ENCODE measurements at places on chromosomes 4 and X. TPM values are rescaled to one million over a fixed set of nuclear protein-coding genes. Genes with fewer than 3 reads are reported as not detected.

DNA sequence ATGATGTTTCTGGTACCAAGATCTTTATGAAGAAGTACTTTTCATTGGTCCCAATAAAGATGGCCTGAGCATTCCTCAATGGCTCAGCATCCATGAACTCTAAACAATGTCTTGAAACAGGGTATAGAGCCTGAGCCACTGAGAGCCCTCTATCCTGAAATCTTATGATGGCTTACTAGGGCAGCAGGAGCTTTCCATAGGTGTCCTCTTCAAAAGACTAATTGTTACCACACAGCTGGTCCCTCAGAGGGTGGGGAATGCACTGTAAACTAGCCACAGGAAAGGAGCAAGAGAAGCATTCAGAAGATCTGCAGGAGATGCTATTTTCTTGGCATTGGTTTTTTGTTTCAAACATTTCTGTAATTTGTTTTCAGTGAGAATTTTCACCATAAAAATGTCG lies 5.6 kb upstream of the BANK1 start:
- H3K27me3 ChIP-seq = no peaks in the 10 kb centered on the region
- no peak overlapping the region for H3K4me3 ChIP-seq
- H3K4me1 ChIP-seq = no peaks in the 10 kb centered on the region

DNA sequence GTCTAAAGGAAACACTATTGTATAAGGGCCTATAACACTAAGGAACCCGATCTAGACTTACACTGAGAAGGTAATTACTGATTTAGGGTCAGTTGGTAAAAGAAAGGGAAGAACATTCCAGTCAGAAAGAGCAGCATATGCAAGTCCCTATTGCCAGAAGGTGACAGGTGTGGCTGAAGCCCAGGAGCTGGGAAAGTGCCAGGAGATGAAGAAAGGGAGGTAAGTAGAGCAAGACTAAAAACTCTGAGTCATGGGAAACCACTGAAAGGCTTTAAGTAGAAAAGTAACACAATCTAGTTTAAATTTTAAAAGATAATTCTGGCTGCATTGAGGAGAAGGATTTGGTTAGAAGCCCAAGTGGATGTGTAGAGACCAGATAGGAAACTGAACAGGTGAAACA lies 77.7 kb upstream of the INTU start:
- no peaks in the 10 kb centered on the region for H3K27me3 ChIP-seq
- H3K4me3 ChIP-seq = no peak overlapping the region
- H3K27ac ChIP-seq = no peak overlapping the region

DNA sequence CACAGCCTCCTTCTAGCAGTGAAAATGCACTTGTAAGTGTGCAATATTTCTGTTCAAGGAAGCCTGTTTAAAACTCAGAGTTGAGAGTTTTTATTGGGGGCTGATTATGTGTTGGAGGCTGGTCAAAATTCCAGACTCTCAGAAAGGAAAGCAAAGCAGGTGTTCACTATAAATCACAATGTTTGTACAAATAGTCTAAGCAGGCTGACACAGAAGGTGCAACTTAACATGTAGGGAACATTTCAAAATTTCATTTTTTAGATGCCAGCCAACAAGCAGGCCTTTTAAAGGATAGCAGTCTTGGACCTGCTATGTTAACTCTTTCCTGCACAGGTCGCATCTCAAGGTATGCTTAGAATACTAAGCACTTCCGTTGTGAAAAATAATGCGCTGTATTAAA lies 112.3 kb upstream of the IL13RA1 start:
- no peak overlapping the region for H3K4me3 ChIP-seq
- no peaks in the 10 kb centered on the region for H3K27me3 ChIP-seq
- no peak overlapping the region for H3K27ac ChIP-seq
- no peak for DNase-seq

DNA sequence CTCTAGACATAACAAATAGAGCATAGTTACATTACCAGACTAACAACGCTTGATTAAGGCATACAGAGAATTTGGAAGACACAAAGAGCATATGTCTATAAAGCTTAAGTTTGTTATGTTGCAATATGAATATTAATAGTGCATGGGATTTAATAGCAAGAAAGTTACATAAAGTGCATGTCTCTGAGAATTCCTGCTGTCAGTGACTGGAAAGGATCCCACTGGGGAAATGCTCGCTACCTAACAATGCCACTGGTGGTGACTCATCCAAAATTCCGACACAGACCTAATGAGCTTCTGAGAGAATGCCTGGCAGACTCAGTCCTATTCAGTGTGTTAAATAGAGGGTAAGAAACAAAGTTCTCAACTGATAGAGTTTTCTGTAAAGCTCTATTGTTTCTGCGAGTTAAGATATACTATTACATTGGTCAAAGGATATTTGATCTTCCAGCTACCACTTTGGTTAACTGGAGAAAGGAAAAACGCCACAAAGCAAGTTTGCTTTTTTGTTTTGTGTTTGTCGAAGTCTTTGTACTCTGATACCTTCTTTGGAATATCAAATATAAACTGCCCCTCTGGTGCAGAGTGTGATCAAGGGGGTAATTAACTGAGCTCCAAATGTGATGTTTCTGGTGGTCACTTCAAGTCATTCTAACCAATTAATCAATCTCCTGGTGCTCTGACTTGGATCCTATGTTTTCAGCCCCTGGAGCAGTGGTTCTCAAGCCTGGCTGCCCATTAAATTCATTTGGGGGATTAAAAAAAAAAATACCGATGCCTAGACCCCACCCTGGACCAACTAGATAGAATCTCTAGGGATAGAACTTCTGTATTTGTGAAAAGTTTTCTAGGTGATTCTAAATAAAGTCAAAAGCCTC lies 107.9 kb downstream of the PALLD start:
- no peak overlapping the region for H3K4me3 ChIP-seq
- DNase-seq = no peak
- H3K27me3 ChIP-seq = no peaks in the 10 kb centered on the region
- H3K4me1 ChIP-seq = peaks cover 7% of the 10 kb centered on the region

- H3K36me3 ChIP-seq = no peaks in the 10 kb centered on the region
- no peaks in the 10 kb centered on the region for H3K27me3 ChIP-seq
- H3K4me3 ChIP-seq = no peak overlapping the region
- no peak overlapping the region for H3K27ac ChIP-seq
- DNase-seq = peak; percentile 44
Observed at GRCh38 chr4:146545102-146545501, 23.4 kb upstream of the SLC10A7 start.

DNA sequence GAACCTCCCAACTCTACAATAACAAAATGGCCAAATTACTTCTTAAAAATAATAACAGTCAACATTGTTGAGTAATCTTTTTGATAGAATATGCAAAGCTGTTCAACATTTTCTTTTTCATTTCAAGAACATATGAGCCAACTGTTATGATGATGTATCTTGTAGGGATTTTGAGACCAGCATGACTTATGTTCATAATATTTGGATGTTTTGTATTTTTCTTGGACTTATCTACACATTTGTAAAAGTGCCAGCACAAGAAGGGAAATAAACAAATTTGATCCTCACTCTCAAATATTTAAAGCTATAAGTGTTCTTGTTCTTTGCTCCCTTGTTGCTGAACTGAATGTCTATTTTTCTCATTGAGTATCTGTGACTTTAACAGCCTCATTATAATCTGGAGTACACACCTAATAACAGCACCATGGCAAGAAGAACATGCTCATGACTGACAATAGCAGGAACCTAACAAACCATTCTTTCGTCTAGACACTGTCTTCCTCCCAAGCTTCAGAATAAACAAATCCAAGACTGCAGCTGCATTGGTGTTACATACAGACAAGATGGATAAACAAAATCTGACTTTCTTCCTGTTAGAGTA lies 1049.7 kb downstream of the FAT4 start:
- H3K36me3 ChIP-seq = no peaks in the 10 kb centered on the region
- no peaks in the 10 kb centered on the region for H3K4me1 ChIP-seq
- no peak overlapping the region for H3K27ac ChIP-seq
- no peak overlapping the region for H3K4me3 ChIP-seq
- DNase-seq = no peak

GRCh38 chr4:185886832-185887524 lies 75.0 kb upstream of the SORBS2 start:
- H3K27ac ChIP-seq = no peak overlapping the region
- H3K4me1 ChIP-seq = no peaks in the 10 kb centered on the region
- peaks cover 11% of the 10 kb centered on the region for H3K36me3 ChIP-seq
- no peak for DNase-seq
- no peaks in the 10 kb centered on the region for H3K27me3 ChIP-seq
- H3K4me3 ChIP-seq = no peak overlapping the region

GRCh38 chr4:147909225-147909624 lies 177.3 kb downstream of the ARHGAP10 start:
- H3K27me3 ChIP-seq = no peaks in the 10 kb centered on the region
- peaks cover 5% of the 10 kb centered on the region for H3K36me3 ChIP-seq
- no peak overlapping the region for H3K27ac ChIP-seq
- no peak overlapping the region for H3K4me3 ChIP-seq
- no peak for DNase-seq

- H3K4me3 ChIP-seq = no peak overlapping the region
- H3K4me1 ChIP-seq = no peaks in the 10 kb centered on the region
- H3K27ac ChIP-seq = no peak overlapping the region
Observed at GRCh38 chr4:143375326-143376073, 38.8 kb downstream of the GAB1 start.

GRCh38 chr4:71584585-71584984 lies 199.3 kb downstream of the GC start:
- H3K4me3 ChIP-seq = no peak overlapping the region
- peaks cover 19% of the 10 kb centered on the region for H3K36me3 ChIP-seq
- H3K4me1 ChIP-seq = no peaks in the 10 kb centered on the region
- H3K27me3 ChIP-seq = no peaks in the 10 kb centered on the region
- no peak for DNase-seq

The TEX11 gene
- 0.24 TPM for total RNA-seq

The CCDC149 gene
- total RNA-seq = 5.0 TPM

The DSPP gene
- not detected for total RNA-seq

The RTL3 gene
- total RNA-seq = not detected
